ENCODE measurements at places on chromosomes 11 and 22.

DNA sequence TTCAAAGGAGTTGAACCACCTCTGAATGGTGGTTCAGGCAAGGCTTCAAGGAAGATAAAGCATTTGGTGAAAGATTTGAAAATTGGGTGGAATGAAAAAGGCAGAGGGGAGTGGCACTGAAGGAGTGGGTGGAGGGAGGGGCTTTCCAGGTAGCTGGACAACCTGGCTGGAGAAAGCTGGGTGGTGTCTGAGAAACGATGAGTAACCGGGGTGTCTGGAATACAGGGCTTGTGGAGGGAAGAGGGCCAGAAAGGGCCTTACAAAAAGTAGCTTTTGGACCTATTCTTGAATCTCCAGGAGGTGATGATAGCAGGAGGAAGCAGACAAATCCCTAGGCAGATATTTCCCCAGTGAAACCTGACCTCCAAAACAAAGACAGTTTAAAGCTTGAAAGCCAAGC, 99.3 kb downstream of the RASSF10 start:
- DNase-seq = no peak

GRCh38 chr11:2807801-2808241, 77.8 kb downstream of the CDKN1C start:
- no peak for DNase-seq

DNA sequence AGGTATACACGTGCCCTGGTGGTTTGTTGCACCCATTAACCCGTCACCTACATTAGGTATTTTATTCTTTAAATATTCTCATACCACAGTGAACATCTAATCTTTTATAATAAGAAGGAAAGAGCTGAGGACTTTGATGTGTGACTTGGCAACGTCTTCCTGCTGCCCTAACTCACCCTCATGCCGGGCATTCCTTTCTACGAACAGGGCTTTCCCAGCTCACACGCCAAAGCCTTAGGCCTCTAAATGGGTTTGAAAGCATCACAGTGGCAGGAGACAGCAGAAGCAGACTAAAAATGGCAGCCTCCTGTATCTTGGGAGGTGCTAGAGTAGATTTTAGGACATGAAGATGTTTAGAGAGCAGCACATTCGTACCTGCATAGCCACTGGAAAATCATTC, 52.6 kb downstream of the CLTCL1 start:
- DNase-seq = no peak

- DNase-seq = no peak
These were observed 125.0 kb downstream of the RASSF10 start for GRCh38 chr11:13134066-13134465.

- no peak for DNase-seq
These were observed 16.7 kb upstream of the TMEM123 start for GRCh38 chr11:102469196-102469821.

DNA sequence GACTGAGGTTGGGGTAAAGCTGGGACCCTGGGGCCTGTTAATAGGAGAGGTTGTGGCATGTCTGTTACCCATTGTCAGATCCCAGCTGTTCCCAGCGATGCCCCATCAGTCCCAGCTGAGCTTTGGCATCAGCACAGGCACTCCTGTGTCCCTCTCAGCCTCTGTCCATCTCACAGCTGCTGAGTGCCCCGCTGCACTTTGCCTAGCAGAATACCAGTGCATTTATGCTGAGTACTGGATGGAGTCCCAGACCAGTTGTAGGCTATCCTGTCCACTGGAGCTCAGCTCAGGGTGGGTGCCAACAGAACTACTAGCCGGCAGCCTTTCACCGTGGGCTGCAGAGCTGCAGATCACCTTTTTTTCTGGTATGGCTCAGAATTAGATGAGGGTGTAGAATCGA, 9.9 kb downstream of the FXYD6 start:
- DNase-seq = no peak

GRCh38 chr11:12556788-12557384, 117.3 kb upstream of the TEAD1 start:
- DNase-seq = peak; percentile 92

- DNase-seq = no peak
These were observed 27.7 kb upstream of the APOL5 start for GRCh38 chr22:35690001-35690400.

GRCh38 chr22:22935056-22935545, 47.5 kb downstream of the IGLL5 start:
- DNase-seq = no peak

DNA sequence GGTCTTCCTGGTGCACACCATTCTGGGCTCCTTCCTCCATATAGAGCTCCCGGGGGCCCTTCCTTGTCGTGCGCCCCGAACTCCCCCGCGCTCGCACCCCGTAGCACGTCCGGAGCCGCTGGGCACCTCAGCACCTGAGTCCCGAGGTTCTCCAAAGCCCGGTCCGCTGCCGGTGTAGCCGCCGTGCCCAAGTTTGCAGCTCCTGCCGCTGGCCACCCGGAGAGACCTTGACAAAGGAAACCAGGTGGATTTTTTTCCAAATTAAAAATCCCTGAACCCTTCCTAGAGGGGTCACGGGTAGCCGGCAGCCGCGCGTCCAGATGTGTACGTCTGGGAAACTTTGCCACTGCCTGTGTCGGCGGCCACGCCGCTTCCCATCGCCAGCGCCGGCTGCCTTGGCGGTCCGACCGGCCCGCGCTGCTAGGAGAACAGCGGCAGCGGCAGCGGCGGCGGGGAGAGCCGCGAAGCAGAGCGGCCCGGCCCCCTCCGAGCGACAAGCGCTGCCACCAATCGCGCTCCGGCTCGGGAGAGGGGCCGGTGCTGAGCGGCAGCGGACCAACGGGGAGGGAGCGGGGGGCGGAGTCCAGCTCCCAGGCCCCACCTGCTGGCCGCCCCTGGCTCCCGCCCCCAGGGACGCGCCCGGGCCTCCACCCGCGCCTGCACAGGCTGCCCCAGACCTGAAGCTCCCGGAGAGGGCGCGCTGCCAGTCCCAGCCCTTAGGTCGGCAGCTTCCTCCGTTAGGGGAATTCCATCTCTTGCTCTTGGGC, at the start of gene GALNT18:
TSS of gene GALNT18 (minus strand) at position 433 of the 767 bp plus-strand sequence.
- peak; percentile 86 for DNase-seq

GRCh38 chr11:34627197-34627596, 6.3 kb downstream of the EHF start:
- DNase-seq = no peak

DNA sequence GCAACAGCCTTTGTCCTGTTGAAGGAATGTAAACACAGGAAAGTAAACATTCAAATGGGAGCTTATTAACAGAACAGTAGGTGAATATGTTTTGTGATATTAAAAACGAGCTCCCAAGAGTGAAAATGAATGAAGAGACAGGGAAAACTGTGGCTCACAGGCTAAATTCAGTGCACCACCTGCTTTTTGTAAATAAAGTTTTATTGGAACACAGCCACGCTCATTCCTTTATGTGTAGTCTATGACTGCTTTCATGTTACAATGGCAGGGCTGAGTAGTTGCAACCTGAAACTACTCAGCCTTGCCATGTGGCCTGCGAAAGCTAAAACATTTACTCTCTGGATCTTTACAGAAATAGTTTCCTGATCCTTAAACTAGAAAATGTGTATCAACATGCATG, 136.9 kb downstream of the MYO18B start:
- DNase-seq = no peak

DNA sequence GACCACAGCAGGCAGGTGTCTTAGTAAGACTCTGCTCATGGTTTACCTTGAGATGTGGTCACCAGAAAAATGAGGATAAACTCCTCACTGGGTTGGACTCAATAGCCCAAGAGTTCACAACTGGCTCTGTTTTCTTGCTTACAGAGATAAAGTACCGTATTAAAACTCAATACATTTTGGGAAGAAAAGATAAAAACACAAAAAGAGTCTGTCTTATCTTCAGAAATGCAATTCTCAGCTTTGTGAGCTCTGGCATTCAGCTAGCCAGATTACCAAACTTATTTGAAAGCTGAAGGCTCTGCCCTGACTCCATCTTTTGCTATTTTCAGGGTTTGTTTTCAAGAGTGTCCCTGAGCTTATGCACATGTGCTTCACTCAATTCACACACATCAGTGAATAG, 75.4 kb downstream of the PHF21A start:
- no peak for DNase-seq

DNA sequence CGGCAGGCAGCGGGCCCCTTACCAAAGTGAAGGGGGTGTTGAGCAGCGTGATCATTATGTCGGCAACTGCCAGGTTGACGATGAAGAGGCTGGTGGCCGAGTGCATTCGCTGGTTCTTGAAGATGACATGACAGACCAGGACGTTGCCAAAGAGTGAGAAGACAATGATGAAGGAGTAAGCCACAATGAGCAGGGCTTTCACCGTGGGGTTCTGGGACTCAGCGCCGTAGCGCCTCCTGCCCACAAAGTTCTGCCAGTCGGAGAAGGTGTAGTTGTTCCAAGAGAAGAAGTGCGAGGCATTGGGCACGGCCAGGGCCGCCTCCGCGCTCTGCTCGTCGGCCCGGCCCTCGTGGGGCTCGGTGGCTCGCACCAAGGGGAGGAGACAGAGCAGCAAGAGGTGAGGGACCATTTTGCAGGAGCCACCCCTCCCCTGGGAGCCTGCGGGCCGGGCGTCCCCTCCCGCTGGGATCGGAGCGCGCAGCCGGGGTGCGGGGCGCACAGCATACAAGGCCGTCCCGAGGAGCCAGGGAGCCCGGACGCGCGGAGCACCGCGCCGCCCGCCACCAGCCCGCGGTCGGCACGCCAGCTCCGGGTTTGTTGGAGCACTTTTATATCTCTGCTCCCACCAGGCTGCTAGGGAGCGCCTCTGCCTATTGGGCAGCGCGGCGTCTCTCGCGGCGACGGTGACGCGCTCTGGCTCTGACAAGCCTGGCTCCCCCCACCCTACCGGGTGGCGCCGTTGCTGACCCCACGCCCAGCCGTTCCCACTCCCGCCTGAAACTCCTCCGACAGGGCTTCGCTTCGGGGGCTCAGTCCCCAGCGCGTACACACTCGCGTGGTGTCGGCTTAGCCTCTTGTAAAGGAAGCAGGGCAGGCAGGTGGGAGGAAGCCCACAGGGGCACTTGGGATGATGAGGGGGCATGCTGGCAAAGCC, at the start of gene GPR83:
TSS of gene GPR83 (minus strand) at position 581 of the 934 bp plus-strand sequence. CDS start at position 409, 172 bp downstream.
- no peak for DNase-seq

DNA sequence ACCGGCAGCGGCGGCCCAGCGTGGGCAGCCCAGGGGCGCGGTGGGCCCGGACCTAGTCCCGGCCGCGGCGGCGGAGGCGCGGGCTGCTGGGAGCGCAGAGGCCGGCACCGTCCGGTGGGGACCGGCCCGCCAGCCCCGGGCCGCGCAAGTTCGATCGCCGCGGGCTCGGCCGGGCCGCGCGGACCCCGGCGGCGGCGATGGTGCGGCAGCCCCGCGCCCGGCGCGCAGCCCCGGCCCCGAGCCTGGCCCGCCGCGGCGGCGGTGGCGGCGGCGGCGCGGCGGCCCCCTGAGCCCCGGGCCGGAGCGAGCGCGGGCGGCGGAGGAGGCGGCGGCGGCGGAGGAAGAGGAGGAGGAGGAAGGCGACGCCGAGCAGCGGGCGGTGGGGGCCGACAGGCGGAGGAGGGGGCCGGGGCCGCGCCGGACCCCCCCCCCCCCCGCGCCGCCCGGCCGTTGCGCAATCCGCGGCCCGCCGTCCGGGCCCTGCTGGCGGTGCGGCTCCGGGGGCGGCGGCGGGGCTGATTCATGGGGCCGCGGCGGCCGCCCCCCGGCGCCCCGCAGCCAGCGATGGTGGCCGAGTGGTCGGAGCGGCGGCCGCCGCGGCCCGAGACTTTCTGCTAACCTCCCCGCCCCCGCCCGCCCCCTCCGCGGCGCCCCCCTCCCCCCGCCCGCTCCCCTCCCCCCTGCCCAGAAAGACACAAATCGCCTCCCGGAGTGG, 1251.9 kb downstream of the BRD1 start:
- no peak for DNase-seq

GRCh38 chr11:113331441-113331840, 17.1 kb downstream of the TTC12 start:
- DNase-seq = no peak

All from skin of body (tissue), 3 donors.